ENCODE measurements at places on chromosomes 3 and 15.

DNA sequence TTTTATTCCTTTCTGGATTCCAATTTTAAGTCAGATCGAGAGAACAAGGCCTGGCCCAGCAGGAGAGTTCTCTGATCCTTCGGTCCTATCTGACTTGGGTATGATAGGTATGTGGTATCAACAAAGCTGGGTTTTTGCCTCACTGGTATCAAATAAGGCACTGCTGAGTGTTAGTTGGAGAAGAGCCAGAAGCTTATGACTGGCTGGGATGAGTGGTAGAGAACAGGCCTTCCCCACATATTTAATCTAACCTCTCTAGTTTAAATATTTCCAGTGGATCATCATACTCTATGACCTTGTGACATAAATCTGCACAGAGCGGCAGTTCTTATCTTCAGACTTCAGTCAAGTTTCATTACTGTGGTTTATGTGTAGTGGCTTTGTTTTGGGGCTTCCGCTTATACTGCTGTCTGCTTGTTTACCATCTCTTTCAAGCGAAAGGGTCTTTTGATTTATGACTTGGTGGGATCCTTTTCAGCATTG lies 164.5 kb downstream of the PTPRG start:
- H3K36me3 ChIP-seq = no peaks in the 10 kb centered on the region
- H3K27ac ChIP-seq = no peak overlapping the region
- H3K4me1 ChIP-seq = no peaks in the 10 kb centered on the region
- no peak for DNase-seq
- no peaks in the 10 kb centered on the region for H3K27me3 ChIP-seq

DNA sequence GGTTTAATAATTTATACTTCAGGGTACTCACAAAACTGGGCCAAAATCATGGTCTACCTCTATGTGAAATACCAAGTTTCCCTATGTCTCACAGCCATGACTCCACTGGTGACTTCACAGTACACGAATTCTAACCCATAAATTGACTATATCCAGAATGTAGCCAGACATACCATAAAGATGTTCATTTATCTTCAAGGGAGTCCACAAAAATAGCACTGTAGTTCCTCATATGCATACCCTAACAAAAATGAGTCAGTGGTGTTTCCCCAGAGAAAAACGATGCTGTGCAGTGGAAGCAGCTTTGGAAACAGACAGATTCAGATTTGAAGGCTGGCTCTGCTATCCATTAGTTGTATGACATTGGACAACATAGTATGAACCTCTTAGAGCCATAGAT lies 438.8 kb downstream of the FHIT start:
- H3K4me3 ChIP-seq = no peak overlapping the region
- H3K36me3 ChIP-seq = no peaks in the 10 kb centered on the region
- H3K27ac ChIP-seq = no peak overlapping the region
- no peaks in the 10 kb centered on the region for H3K4me1 ChIP-seq
- H3K27me3 ChIP-seq = no peaks in the 10 kb centered on the region

- H3K36me3 ChIP-seq = no peaks in the 10 kb centered on the region
- no peaks in the 10 kb centered on the region for H3K4me1 ChIP-seq
Observed at GRCh38 chr3:167575000-167575600, 78.6 kb downstream of the WDR49 start.

- H3K27ac ChIP-seq = no peak overlapping the region
- H3K27me3 ChIP-seq = no peaks in the 10 kb centered on the region
- peak; percentile 2 for DNase-seq
- H3K36me3 ChIP-seq = no peaks in the 10 kb centered on the region
Observed at GRCh38 chr3:147119989-147120388, 286.4 kb downstream of the ZIC4 start.

DNA sequence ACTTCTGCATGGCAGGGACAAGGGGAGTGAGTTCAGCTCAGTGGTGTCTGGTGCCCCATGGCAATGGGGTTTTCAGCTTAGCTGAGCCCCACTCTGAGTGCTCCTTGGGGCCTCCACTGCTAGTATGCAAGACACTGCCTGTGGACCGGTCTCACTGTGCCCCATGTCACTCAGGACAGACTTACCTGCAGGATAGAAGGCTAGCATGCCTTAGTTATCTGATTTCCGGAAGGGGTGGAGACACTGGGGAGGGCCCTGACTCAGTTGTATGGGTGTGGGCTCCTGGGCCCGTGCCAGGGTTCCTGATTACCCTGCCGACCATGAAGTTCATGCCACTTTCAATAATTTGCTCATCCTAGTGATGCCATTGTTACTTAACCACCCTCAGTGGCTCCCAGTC lies 4.3 kb upstream of the SLC6A20 start:
- H3K36me3 ChIP-seq = no peaks in the 10 kb centered on the region
- H3K27me3 ChIP-seq = peaks cover 25% of the 10 kb centered on the region
- H3K27ac ChIP-seq = no peak overlapping the region
- no peak overlapping the region for H3K4me3 ChIP-seq
- no peaks in the 10 kb centered on the region for H3K4me1 ChIP-seq
- DNase-seq = no peak

DNA sequence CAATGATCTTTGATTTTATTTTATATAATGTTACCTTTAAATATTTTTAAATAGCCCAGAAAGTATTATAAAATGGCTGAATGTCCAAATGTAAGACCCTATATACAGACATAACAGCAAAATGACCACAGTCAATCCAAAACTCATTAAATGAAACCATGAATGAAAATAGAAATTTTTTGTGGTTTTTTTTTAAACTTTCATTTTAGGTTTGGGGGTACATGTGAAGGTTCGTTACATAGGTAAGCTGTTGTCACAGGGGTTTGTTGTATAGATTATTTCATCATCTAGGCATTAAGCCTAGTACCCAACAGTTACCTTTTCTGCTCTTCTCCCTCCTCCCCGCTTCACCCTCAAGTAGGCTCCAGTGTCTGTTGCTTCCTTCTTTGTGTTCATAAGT lies 108.8 kb downstream of the FAIM start:
- no peak overlapping the region for H3K4me3 ChIP-seq
- DNase-seq = no peak
- H3K27ac ChIP-seq = no peak overlapping the region
- H3K36me3 ChIP-seq = no peaks in the 10 kb centered on the region
- H3K27me3 ChIP-seq = no peaks in the 10 kb centered on the region

GRCh38 chr15:83243634-83244033 lies 36.0 kb upstream of the HDGFL3 start:
- H3K4me1 ChIP-seq = peaks cover 2% of the 10 kb centered on the region
- no peaks in the 10 kb centered on the region for H3K36me3 ChIP-seq
- no peak overlapping the region for H3K4me3 ChIP-seq
- peaks cover 11% of the 10 kb centered on the region for H3K27me3 ChIP-seq
- no peak for DNase-seq
- H3K27ac ChIP-seq = no peak overlapping the region

GRCh38 chr3:107954845-107955244 lies 136.0 kb downstream of the CD47 start:
- H3K27ac ChIP-seq = no peak overlapping the region
- no peaks in the 10 kb centered on the region for H3K27me3 ChIP-seq
- peaks cover 11% of the 10 kb centered on the region for H3K4me1 ChIP-seq
- no peak overlapping the region for H3K4me3 ChIP-seq
- H3K36me3 ChIP-seq = no peaks in the 10 kb centered on the region
- no peak for DNase-seq

GRCh38 chr15:96460106-96460505 lies 129.6 kb downstream of the NR2F2 start:
- no peaks in the 10 kb centered on the region for H3K27me3 ChIP-seq
- no peak overlapping the region for H3K27ac ChIP-seq
- DNase-seq = no peak

DNA sequence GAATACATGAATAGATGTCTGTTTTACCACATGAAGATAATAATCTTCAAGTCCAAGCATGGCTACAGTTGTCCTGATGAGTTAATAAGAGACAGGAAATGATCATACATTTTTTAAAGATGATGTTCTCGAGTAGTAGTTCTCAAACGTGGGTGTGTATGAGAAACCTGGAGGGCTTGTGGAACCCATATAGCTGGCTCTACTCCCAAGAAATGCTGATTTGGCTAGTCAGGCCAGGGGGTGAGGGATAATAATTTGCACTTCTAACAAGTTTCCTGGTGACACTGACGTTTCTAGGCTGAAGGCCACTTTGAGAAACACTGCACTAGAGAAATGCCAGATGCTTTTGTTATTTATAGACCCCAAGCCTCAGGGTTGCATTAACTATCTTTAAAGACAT lies 37.0 kb downstream of the ROPN1B start:
- no peak overlapping the region for H3K4me3 ChIP-seq
- H3K4me1 ChIP-seq = peaks cover 9% of the 10 kb centered on the region
- DNase-seq = no peak

GRCh38 chr15:39833515-39833981 lies 50.9 kb upstream of the FSIP1 start:
- H3K4me1 ChIP-seq = peaks cover 18% of the 10 kb centered on the region
- H3K27ac ChIP-seq = peak overlapping the region; percentile 98
- no peaks in the 10 kb centered on the region for H3K36me3 ChIP-seq
- H3K27me3 ChIP-seq = no peaks in the 10 kb centered on the region

DNA sequence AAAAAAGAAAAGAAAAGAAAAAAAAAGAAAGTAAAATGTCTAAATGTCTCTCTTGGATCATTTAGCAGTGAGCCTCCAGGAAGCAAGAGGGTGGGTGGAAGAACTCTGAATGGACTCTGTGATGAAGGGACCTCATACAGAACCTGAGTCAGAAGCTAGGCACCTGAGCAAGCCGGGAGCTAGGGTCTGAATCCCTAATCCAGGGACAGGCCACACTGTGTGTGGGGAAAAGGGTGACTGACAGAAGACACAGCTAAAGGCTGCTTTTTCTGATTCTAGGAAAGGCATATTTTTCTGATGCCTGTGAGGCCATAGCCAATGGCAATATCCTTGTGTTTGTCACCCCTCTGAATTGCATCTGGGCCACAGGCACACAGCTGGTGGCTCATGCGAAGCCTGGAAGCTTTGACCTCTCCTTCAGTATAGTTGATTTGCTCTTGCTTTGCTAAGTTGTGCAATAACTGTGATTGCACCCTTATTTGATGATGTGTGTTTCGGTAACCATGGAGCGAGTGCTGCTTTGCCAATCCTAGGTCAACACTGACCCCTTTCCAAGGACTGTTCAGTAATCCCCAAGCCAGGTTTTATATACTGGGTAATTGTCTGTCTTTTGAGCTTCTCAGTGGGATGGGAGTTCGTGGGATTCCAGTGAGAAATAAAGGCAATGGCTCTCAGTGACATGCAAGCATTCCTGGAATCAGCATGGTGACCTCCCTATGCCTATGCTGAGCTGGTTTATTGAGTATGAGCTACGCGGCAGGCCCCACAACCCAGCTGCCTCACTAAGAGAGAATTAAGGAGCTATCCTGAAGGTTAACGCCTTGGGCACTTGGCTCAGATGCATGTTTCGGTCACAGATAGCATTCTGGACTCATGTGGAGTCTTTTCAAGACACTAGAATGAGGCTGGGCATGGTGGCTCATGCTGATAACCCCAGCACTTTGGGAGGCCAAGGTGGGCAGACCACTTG lies 49.0 kb upstream of the OSBPL11 start:
- no peaks in the 10 kb centered on the region for H3K4me1 ChIP-seq
- no peak for DNase-seq
- no peaks in the 10 kb centered on the region for H3K36me3 ChIP-seq
- no peaks in the 10 kb centered on the region for H3K27me3 ChIP-seq
- H3K4me3 ChIP-seq = no peak overlapping the region

GRCh38 chr15:69612112-69612511 lies 159.5 kb downstream of the RPLP1 start:
- H3K27me3 ChIP-seq = peaks cover 4% of the 10 kb centered on the region
- H3K4me1 ChIP-seq = no peaks in the 10 kb centered on the region
- no peaks in the 10 kb centered on the region for H3K36me3 ChIP-seq
- H3K27ac ChIP-seq = no peak overlapping the region
- no peak for DNase-seq

- H3K27me3 ChIP-seq = no peaks in the 10 kb centered on the region
- DNase-seq = no peak
- peaks cover 14% of the 10 kb centered on the region for H3K36me3 ChIP-seq
- peak overlapping the region; percentile 99 for H3K27ac ChIP-seq
Observed at GRCh38 chr15:60396100-60396499, 1.7 kb downstream of the ANXA2 start.

DNA sequence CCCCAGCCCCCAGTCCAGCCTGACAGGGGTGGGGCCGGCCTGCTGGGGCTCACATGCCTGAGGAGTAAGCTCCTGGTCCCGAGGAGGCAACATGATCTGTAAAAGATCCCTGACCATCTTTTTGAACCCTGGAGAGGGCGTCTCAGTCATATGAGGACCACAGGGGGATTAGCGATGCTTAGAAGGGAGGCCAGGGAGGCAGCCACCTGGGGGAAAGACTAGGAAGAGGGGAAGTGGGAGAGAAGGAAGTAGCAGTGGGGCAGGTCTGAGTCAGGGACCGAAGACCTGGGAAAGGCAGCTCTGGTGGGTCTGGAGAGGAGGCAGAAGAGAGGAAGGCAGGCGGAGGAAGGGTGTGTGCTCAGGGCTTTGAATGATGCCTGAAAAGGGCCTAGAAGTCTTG lies 18.9 kb downstream of the PIF1 start:
- no peak overlapping the region for H3K4me3 ChIP-seq
- H3K36me3 ChIP-seq = no peaks in the 10 kb centered on the region

GRCh38 chr3:71067977-71068654 lies 515.4 kb downstream of the FOXP1 start:
- peak overlapping the region; percentile 4 for H3K27ac ChIP-seq
- no peaks in the 10 kb centered on the region for H3K36me3 ChIP-seq
- no peak for DNase-seq
- no peaks in the 10 kb centered on the region for H3K27me3 ChIP-seq
- H3K4me1 ChIP-seq = peaks cover 17% of the 10 kb centered on the region
- no peak overlapping the region for H3K4me3 ChIP-seq

DNA sequence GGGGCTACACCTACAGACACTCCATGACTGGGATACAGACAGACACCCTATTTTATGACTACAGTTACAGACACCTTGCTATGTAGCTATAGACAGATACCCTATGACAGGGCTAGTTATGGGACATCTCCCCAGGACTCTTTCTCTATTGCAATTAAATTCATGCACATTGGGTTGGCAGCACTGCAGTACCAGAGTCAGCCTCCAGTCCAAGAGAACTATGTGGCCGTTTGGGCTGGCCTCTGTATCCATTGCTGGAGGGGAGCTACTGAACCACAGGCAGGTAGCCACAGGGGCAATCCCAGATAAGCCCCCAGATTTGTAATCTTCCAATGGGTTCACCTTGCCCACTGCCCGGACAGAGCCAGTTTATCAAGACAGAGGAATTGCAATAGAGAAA lies 108.4 kb upstream of the SPATA16 start:
- no peaks in the 10 kb centered on the region for H3K4me1 ChIP-seq
- H3K4me3 ChIP-seq = no peak overlapping the region
- no peak for DNase-seq
- H3K27ac ChIP-seq = no peak overlapping the region
- no peaks in the 10 kb centered on the region for H3K36me3 ChIP-seq

DNA sequence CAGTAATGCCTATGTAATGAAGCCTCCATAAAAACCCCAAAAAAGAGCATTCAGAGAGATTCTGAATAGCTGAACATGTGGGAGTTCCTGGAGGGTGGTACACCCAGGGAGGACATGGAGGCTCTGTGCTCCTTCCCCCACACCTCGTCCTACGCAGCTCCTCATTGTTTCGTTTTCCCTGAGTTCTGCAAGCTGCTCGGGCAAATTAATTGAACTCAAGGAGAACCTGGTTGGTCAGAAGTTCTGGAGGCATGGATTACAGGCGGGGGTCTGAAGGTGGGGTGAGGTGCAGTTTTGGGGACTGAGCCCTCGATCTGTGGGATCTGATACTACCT lies 142.2 kb downstream of the MYO9A start:
- H3K27me3 ChIP-seq = no peaks in the 10 kb centered on the region
- peaks cover 30% of the 10 kb centered on the region for H3K36me3 ChIP-seq
- H3K4me3 ChIP-seq = no peak overlapping the region
- H3K4me1 ChIP-seq = no peaks in the 10 kb centered on the region
